Inflammatory macrophage treated with lipopolysaccharide for 4 hours (primary cell): ENCODE measurements at places on chromosomes 11 and 22.

DNA sequence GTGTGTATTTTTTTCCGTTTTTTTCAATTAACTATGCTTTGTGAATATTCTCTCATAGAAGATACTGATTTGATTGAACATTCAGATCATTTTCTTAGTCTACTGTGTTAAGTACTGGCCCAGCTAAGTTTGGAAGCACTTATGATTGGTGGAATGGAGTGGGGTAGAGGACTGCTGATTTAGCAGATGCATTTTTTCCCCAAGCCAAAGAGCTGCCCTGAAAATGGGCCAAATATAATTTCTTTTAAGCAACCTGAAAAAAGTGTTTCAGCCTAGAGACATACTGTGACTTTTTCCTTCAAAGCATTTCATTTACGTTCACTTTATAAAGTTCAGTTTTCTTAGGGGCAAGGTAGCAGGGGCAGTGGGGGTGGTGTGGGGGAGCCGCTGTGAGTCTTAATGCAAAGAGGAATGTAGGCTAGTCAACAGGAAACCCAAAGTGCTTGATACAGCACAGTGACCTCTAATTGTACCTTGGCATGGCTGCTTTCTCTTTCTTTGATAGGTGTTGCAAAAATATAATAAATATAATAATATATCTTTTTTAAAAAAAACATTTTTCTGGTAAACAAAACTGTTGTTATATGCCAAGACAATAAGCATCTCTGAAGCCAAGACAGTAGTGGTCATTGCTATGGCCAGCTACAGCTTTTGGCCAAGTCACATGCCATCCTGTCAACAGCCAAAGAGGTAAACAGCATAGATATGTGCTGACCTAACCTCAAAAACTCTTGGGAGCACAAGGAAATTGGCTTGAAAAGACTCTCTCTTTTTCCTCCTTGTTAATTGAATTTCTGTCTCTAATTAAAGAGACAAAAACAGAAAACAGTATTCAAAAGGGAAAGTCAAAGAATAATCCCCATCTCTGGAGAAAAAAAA lies 58.8 kb downstream of the LIF start:
- DNase-seq: no peak

DNA sequence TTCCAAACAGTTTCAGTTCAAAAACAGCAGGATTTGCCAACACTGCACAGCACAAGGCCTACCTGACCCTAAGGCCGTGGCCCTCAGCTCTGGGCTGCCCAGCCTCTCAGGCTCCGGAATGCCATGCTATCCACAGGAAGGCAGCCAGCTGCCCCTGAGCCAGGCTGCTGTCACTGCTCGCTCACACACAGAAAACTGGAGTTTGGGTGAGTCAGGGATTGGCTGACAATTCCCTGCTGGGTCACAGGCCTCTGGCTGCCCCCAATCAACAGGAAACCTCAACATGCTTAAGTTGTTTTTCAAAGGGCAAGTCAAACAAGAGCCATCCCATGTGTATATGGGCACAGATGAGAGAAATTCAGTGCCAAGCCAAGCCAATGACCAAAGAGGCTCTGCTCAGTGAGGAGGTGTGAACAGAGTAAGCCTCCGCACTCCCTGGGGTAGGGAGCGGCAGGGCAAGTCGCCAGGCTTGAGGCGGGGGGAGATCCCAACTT lies 50.2 kb downstream of the RPL27A start:
- no peak for DNase-seq

- DNase-seq: no peak
These were observed 757.5 kb downstream of the NELL1 start for GRCh38 chr11:21426931-21427330.

GRCh38 chr11:121567995-121568394 lies 115.2 kb upstream of the SORL1-AS1 start:
- no peak for DNase-seq

- DNase-seq: no peak
These were observed 57.5 kb upstream of the RBFOX2 start for GRCh38 chr22:36086170-36086490.

GRCh38 chr11:69912911-69913451 lies 93.8 kb upstream of the FGF3 start:
- DNase-seq: no peak

GRCh38 chr11:82981852-82982251 lies 80.3 kb downstream of the DDIAS start:
- no peak for DNase-seq

DNA sequence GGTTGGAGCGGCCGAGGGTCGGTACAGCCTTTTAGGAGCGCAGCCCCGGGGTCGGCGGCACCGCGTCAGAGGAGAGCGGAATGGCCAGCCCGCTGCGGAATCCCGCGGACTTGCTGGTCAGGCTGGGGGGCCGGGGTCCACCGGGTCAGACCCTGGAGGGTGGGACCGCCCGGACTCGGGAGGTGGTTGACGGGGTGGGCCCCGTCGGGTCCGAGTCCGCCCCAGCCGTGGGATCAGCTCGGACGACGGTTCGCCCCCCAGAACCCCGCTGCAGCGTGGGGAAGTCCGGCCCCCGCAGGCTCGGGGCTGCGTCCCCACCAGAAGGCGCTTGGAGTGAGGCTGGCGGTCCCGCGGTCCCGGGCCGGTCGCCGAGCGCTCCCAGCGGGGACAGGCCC lies 301 bp upstream of the ADM2 start:
- no peak for DNase-seq

- no peak for DNase-seq
These were observed 736.5 kb downstream of the DLG2 start for GRCh38 chr11:84890676-84891075.

GRCh38 chr22:42939941-42940653 lies 74.9 kb downstream of the PACSIN2 start:
- DNase-seq: peak; percentile 41

DNA sequence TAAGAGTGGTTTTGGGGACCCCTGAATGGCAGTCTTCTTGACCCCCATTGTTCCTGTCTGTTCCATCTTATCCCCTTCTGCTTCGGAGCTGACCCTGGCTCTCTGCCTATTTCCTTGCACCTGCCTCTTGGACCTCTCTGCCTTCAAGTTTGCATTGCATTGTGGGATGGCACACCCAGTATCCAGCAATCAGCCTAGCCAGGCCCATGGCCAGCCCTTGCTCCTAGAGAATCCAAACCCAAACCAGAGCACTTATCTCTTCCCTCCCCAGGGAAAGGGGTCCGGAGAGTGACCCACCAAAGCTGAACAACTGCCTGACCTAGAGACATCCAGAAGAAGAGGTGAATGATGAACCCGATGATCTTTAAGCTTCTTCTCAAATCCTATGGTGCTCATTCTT lies 607.3 kb upstream of the CADM1 start:
- no peak for DNase-seq

DNA sequence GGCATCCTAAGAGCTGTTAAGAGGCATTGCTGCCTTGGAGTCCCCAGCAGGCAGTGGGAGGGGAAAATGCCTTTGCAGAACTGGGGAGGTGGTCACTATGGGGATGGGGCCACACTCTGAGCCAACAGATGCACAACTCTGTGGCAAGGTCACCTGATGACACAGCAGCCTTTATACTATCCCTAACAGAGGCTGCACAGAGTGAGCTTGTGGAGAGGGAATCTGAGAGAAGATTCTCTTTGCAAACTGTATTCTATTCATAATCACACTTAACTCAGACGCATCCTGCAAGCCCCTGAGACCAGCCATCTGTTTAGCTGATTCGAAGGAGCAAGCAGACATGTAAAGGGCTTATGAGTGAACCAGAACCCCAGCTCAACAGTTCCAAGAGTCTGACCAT lies 49.0 kb upstream of the TTC12 start:
- no peak for DNase-seq

- no peak for DNase-seq
These were observed 58.5 kb upstream of the PARVA start for GRCh38 chr11:12318791-12319438.

DNA sequence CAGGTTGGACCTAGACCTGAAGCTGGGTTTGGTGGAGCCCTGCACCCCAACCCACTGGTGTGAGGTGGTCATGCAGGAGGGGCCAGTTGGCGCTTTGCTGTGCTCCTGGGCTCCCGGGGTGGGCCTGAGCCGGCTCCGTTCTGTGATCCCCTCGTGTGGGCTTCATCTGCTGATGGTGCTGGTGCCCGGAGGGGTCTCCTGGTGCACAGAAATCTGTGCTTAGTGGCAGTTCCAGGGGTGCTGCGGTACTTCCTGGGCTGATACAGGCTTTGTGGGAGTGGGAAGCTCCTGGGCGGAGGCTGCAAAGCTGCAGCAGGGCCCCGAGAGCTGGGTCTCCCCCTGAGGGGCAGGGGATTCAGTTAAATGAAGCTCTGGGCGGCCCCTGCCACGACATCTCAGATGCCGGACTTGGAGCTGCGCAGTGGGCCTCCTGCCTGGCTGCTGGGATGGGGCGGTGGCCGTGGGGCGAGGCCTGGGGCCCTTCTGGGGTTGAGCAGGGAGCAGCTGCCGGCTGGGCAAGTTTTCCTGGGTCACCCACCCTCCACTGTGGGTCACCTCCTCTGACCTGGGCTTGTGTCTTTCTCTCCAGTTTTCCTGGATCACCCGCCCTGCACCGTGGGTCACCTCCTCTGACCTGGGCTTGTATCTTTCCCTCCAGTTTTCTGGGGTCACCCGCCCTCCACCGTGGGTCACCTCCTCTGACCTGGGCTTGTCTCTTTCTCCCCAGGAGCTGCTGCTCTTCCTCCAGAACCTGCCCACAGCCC lies 410.5 kb downstream of the TBC1D22A start:
- no peak for DNase-seq

DNA sequence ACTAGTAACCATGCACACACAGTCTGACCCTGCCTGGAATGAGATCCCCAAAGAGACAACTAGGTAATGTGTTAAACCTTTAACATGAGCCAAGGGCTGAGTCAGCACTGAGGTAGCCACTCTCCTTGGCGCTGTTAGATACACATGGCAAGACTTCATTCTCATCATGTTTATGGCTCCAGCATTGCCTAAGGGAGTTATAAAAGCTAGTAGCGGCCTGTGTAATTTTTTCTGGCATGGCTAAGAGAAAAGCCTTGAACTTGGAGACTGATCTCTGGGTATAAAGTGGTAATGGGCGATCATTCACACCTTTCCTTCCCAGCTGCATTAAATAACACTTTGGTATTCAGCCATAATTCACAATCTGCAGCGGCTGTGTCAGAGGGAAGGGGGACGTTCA lies 779.7 kb upstream of the LRRC4C start:
- DNase-seq: no peak

GRCh38 chr22:42086051-42086450 lies 4.5 kb downstream of the NDUFA6 start:
- no peak for DNase-seq

- DNase-seq: no peak
These were observed 1249.5 kb downstream of the FAM181B start for GRCh38 chr11:81484196-81484595.

DNA sequence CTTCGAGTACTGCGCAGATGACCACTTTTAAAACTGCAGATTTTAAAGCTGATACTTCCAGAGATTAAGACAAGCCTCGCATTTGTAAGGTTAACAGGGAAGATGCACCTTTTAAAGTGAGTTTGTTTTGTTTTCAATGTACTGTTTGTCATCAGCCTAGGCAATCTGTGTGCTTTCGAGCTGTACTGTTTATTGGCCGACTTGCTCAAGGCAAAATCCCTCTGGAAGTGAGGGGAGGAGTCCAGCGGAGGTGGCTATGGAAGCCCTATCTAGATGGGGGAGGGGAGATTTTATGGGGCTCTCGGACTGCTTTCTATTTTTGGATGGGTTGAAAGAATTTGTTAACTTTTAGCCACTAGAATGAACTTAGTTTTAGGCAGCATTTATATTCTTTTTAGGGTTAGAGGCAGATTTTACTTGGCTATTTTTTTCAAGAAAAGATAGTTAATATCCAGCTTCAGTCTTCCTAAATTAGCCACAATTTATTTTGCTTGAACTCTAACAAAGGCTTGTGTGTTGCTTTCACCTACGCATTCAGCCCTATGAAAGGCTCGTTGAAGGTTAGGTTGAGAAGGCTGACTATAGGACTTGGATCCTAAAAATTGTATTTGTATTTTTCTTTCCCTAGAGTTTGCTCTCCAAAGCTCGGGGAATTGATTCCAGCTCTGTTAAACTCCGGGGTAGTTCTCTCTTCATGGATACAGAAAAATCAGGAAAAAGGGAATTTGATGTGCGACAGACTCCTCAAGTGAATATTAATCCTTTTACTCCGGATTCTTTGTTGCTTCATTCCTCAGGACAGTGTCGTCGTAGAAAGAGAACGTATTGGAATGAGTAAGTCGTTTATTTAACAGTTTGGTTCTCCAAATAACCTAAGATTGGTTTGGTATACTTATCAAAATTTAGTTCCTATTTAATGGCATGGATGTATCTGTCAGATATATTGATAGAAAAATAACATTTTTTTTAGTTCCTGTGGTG lies 2.1 kb downstream of the WEE1 start:
- DNase-seq: no peak

DNA sequence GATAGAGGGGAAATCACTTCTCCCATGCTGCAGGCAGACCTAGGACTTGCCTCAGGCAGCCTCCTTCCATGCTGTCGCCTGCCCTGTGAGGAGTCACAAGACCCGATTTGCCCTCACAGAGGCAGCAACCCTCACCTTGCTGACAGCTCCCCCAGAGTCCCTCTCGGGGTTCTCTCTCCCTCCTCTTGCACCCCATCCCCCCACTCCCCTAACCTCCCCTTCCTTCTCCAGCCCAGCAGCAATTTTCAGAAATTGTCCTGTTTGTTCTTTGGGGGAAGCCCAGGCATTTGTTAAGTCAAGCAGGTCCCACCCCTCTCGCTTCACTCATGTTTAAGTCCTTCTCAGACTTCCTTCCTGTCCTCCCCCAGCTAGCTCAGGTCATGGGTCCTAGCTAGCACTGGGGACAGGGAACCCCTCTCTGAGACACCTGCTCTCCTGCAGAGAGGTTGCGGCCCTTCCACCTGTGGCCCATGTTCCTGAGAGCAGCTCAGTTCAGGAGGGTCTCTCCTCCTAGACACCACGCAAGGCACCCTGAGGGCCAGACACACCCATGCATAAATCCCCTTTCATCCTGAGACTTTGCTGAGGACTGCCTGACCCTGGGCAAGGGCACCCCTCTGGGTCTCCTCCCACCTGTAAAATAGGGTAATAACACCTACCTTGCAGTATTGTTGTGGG lies 6.3 kb upstream of the FXYD2 start:
- peak; percentile 21 for DNase-seq

- no peak for DNase-seq
These were observed 84.3 kb downstream of the MSANTD4 start for GRCh38 chr11:105937738-105938137.

- peak; percentile 15 for DNase-seq
These were observed 92.0 kb downstream of the ZC3H12C start for GRCh38 chr11:110185121-110185591.

GRCh38 chr11:10984250-10984649 lies 126.4 kb upstream of the ZBED5 start:
- no peak for DNase-seq

- DNase-seq: no peak
These were observed 23.1 kb upstream of the CAPRIN1 start for GRCh38 chr11:34028425-34028824.

DNA sequence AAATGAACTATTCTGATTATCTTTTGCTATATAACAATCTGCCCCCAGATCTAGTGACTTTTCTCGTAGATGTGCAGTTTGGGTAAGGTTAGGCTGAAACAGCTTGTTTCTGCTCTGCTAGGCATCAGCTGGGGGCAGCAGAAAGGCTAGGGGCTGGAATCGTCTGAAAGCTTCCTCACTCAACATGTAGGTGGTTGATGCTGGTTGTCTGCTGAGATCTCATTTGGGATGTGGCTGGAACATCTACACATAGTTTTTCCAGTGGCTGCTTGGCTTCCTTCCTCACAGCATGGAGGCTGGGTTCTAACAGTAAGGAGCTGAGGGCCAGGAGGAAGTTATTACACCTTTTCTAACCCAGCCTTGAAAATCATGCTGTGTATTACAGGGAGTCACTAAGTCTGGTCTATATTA lies 30.2 kb downstream of the USP47 start:
- DNase-seq: no peak
